Stimulated activated CD8-positive, alpha-beta memory T cell treated with anti-CD3 and anti-CD28 coated beads, Interleukin-7, amount 100 ng/mL, for 24 hours (primary cell): ENCODE measurements at places on chromosomes 2 and 18.

DNA sequence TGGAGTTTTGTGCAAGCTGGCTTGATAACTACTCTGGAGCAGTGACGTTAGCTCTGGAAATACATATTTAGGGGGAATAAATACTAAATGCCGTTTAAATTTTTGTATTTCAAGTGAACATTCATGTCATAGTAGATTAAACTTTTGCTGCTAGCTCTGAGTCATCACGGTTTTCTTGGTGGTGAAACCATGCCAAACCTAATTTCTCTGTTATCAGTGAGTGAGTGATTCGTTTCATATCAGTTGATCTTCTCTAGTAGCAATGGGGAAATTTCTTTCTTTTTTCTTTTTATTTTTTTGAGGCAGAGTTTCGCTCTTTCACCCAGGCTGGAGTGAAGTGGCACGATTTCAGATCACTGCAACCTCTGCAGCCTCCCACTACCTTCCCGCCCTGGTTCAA is 211.1 kb downstream of the PTPRM start:
- no peak for DNase-seq

- no peak for DNase-seq
These were observed 2.9 kb downstream of the DDX1 start for GRCh38 chr2:15594291-15595256.

DNA sequence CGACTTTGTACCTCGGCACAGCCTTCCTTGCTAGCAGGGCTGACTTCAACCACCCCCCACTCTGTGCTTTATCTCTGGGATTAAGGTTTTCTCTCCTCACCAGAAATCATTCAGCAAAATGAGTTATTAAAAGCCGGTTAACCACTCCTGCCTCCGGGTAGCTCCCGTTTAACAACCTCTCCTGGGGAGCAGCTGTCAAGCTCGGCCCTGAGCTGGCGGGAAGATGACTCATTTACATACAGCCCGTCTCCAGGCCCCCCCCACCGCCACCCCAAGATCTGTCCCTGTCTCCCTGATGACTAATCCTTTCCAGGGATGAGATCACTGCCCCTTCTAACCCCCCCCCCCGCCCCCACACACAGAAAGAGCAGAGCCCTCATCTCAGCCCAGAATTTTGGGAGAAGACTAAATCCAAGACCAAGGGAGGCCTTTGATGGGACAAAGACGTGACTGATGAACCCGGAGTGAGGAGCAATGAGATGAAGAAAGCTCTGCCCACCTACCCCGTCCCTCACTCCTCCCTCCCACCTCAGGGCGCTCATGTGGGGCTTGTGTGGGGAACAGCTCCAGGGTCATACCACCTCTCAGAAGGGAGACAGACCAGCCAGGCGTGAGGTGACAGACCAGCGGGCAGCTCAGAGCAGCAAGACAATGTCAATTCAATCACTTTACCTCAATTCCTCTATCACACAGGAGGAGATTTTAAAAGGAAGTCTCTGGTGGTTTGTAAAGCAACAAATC is 131.4 kb downstream of the MSH2 start:
- DNase-seq, result no peak

GRCh38 chr2:120910164-120910563 is 174.5 kb downstream of the GLI2 start:
- DNase-seq, result no peak

- no peak for DNase-seq
These were observed 206.0 kb downstream of the AGPS start for GRCh38 chr2:177598326-177599138.

GRCh38 chr2:136251885-136252585 is 134.1 kb upstream of the CXCR4 start:
- no peak for DNase-seq

DNA sequence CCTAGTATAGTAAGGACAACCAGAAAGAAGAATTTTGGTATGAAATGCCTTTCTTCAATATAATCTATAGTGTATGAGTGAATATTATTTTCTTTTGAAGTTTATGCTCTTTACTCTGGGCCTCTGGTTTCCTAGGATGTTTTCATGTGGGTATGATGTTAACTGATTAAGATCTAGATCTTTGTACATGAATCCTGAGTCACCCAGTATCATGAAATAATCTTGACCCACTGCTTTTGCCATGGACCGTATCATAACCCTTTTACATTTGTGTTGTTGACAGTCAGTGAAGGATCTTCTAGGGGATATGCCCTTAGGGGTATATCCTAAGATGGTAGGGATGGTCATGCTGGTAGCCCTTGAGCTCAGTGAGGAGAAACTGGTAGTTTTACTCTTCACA is 100.3 kb downstream of the RAB3GAP1 start:
- no peak for DNase-seq

DNA sequence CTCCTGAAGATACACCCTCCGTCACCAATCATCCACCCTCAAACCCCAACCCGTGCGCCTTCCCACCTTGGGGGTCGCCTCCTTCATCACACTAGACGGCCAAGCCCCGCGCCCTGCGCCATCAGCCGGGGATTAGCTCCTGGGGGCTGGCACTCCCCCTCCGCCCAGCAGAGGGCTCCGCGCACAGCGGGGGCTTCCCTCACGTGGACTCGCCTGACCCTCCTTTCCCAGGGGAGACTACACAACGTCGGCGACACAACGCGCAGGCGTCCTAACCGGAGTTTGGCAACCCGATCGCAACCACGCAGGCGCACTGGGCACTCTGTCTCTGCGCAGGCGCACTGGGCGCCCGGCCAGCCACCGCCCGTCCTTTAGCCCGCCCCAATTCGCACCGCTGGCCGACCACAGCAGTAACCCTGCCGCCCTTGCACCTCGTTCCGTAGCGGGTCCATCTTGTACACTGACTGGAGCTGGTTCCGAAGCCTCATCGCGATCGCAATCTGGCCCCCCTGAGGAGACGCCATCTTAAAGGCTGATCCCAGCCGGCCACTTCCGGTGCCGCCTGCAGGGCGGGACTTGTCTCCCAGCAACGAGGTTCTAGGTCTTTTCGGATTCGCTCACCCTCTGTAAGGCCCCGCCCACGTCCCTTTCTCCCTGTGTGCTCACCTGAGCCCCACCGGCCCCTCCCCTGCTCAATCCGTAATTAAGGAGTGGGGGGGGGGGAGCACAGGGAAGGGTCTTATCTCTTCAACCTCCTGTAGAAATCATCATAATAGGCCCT is at the start of gene PCGF1:
PCGF1 (minus strand) TSS at position 551 of the 781 bp plus-strand sequence; CDS start at position 524, 27 bp downstream.
- peak; percentile 99 for DNase-seq

DNA sequence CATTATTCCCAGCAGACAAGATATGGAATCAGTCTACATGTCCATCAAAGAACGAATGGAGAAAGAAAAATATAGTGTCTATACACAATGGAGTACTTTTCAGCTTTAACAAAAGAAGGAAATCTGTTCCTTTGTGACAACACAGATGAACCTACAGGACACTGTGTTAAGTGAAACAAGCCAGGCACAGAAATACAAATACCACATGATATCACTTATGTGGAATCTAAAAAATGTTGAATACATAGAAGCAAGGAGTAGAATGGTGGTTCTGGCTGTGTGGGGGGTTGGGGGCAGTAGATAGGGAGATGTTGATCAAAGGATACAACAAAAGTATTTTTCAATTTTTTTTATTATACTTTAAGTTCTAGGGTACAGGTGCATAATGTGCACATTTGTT is 347.7 kb upstream of the MAP2 start:
- no peak for DNase-seq

DNA sequence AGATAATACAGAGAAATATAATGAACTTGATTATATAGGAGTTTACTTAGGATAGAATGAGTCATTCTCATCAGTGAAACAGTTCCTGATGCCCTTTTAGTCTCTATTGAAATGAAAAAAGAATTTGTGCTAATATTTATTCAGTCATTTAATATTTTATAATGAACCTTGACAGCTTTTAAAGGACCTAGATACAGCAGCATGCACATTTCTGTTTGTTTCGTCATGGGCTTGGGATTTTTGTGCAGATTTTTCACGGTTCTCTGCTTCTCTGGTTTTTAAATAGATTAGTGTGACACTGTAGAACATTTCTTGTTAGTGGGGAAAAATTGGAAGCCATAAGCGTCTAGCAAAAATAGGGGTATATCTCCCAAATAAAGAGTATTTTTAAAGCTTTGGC is 60.7 kb downstream of the NABP1 start:
- no peak for DNase-seq

DNA sequence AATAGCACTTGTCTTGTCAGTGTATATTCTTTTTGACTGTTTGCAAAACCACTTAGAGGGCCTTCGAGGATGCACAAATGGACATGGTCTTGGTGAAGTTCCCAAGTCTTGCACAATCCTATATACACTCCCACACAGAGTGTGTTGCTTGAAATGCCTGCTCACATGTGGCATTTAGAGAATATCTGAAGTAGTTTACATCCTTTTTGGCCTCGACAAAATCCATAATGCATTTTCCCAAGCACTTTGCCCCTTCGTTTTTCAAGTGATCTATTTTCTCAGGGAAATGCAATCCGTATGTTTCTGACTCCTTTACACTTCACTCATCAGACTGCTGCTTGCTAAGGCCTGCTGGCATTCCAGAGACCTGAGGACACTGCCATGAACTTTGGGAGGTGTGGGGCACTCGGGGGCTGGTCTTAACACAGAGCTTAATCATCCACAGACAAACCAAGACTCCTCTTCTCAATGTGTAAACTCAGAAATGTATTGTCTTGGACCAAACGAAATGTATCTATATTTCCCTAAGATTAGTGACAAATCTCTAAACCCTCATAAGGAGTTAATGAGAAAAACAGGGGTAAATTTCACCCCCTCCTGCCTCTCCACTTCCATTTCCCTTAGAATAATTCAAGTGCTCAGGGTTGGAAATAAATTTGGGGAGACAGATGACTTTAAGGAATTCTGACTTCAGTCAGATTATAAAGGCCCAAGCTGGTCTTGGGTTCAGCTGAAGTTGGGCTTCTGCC is 219.3 kb upstream of the APCDD1 start:
- DNase-seq, result no peak
